ENCODE measurements at places on chromosomes 11 and 22. TPM values are rescaled to one million over a fixed set of nuclear protein-coding genes. Genes with fewer than 3 reads are reported as not detected.

TRIM29 gene
- total RNA-seq, result 5.4 TPM

HIC2 gene
- 4.1 TPM for total RNA-seq

DNA sequence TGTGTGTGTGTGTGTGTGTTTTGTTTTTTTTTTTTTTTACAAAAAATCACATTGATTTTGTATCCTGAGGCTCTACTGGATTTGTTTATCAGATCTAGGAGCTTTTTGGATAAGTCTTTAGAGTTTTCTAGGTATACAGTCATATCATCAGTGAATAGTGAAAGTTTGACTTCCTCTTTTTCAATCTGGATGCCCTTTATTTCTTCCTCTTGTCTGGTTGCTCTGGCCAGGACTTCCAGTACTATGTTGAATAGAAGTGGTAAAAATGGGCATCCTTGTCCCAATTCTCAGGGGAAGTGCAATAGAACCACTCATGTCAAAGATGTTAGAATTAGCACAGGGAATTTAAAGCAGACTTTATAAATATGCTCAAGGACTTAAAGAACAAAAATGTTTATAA lies 32.6 kb upstream of the PRDM11 start:
- no peaks in the 10 kb centered on the region for H3K36me3 ChIP-seq
- no peaks in the 10 kb centered on the region for H3K4me1 ChIP-seq
- no peak overlapping the region for H3K4me3 ChIP-seq
- DNase-seq, result no peak
- no peaks in the 10 kb centered on the region for H3K27me3 ChIP-seq

GRCh38 chr11:102615894-102616432 lies 9.2 kb downstream of the MMP20 start:
- no peak overlapping the region for H3K4me3 ChIP-seq
- DNase-seq, result no peak
- no peaks in the 10 kb centered on the region for H3K27me3 ChIP-seq

GRCh38 chr11:39569789-39570188 lies 1889.7 kb downstream of the LRRC4C start:
- no peaks in the 10 kb centered on the region for H3K4me1 ChIP-seq
- no peak for DNase-seq
- no peaks in the 10 kb centered on the region for H3K27me3 ChIP-seq
- no peaks in the 10 kb centered on the region for H3K36me3 ChIP-seq

BEST1 gene
- total RNA-seq, result 3.8 TPM

DNA sequence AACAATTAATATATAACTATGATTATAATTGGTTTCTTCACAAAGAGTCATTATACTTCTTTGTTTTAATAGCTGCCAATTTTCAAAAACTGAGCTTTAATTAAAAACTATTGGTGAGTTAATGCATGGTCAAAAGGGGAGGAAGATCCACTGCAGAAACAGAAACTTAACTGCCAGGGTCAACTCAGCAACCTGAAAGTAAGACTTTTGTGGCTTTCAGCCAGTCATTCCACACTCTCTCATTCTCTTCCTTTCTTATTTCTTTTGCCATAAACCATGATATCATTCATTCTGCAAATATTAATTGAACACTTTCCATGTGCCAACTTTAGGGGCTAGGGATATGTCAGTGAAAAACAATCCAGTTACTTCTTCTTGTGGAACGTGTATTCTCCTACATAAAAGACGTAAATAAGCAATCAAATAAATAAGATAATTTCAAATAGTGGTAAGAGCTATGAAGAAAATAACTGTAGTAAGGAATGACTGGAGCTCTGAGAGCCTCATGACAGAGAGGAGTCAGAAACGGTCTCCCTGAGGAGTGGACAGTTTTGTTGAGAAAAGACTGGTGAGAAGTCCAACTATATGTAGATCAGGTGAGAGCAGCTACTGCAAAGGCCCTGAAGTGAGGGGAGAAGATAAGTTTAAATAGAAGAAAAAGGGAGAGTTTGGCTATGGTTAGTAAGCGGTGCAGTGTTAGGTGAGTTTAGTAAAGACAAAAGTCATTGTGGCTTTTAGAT lies 130.5 kb downstream of the GRIA4 start:
- H3K27ac ChIP-seq, result no peak overlapping the region
- no peak for DNase-seq
- no peak overlapping the region for H3K4me3 ChIP-seq
- no peaks in the 10 kb centered on the region for H3K27me3 ChIP-seq
- H3K36me3 ChIP-seq, result no peaks in the 10 kb centered on the region
- no peaks in the 10 kb centered on the region for H3K4me1 ChIP-seq

RPS3 gene
- total RNA-seq, result 2,064 TPM

DNA sequence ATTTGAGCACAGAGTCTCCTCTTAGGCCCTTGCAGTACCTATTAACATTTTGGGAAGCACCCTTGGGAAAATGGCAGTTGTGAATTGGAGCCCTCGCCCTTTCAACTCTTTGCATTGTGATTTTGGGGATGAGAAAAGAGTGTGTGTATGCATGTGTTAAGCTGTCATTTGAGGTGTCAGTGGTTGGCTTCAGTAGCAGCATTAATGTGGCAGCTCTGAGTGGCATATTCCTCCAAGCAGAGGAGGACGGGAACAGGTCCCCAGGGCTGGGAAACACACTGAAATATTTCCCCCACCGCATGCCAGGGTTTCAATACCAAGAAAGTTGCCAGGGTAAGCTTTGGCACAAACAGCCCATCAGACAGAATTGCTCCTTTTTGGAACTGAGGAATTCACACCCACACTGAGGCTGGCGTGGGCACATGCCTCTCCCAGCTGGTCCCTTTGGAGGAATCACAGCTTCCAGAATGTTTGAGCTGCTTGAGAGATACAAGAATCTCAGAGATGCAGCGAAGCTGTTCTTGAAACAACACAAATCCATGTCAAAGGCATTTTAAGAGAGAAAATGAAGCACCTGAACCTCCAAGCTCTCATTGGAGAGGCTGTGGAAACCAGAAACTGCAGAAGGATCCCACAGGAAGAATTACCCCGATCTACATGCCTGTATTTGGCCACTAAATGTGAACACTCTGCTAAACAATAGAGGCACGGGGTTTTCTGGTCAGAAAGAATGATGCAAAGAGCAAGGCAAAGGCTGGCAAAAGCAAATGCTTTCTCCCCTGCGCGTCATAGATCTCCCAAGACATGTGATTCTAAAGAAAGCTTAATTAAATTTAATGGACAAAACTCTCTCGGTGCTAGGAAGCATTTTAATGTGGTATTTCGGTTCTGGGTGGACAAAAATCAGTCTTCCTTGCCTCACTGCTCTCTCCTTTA lies 67.2 kb upstream of the RCN1 start:
- H3K4me1 ChIP-seq, result no peaks in the 10 kb centered on the region
- no peak for DNase-seq
- H3K36me3 ChIP-seq, result no peaks in the 10 kb centered on the region
- H3K27ac ChIP-seq, result no peak overlapping the region
- H3K4me3 ChIP-seq, result no peak overlapping the region
- peaks cover 12% of the 10 kb centered on the region for H3K27me3 ChIP-seq

OR5M8 gene
- total RNA-seq, result not detected

MRGPRX3 gene
- total RNA-seq, result 0.15 TPM

GRCh38 chr11:43784866-43785265 lies 95.8 kb upstream of the ALKBH3 start:
- H3K4me3 ChIP-seq, result no peak overlapping the region
- H3K4me1 ChIP-seq, result no peaks in the 10 kb centered on the region
- H3K27me3 ChIP-seq, result no peaks in the 10 kb centered on the region
- H3K36me3 ChIP-seq, result no peaks in the 10 kb centered on the region
- no peak for DNase-seq
- H3K27ac ChIP-seq, result no peak overlapping the region

DNA sequence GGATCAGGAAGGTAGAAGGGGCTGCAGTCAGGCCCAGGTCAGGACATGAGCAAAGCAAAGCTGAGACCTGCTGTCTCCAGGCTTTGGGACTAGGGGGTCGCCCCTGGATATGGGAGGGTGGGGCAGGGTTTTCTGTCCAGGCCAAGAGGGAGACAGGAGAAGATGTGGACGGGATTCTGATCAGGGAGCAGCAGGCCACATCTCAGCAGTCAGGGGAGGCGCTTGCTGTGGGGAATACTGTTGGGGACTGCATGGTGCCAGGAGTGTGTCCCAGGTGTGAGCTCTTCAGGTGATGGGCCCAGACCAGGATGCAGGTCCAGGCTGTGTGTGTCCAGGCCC lies 29.3 kb downstream of the IGLL5 start:
- no peaks in the 10 kb centered on the region for H3K27me3 ChIP-seq
- DNase-seq, result no peak
- no peaks in the 10 kb centered on the region for H3K4me1 ChIP-seq
- no peak overlapping the region for H3K4me3 ChIP-seq
- no peaks in the 10 kb centered on the region for H3K36me3 ChIP-seq
- H3K27ac ChIP-seq, result no peak overlapping the region

PANX2 gene
- 4.6 TPM for total RNA-seq

DNA sequence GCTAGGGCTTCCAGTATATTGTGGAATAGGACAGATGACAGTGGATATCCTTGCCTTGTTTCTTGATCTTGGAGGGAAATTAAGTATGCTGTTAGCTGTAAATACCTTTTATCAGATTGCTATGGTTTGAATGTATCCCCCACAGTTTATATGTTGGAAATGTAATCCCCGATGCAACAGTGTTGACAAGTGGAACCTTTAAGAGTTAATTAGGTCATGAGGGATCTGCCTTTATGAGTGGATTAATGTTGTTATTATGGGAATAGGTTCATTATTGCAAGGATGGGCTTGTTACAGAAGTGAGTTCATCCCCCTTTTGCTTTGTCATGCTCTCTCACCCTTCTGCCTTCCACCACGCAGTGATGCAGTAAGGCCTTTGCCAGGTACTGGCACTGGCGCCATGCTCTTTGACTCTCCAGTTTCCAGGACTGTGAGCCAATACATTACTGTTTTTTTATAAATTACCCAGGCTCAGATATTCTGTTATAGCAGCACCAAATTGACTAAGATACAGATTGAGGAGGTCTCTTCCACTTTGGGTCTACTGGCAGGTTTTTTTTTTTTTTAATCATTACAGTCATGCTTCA lies 16.4 kb downstream of the CABIN1 start:
- H3K27me3 ChIP-seq, result no peaks in the 10 kb centered on the region
- DNase-seq, result no peak
- H3K4me1 ChIP-seq, result no peaks in the 10 kb centered on the region
- no peak overlapping the region for H3K27ac ChIP-seq
- H3K4me3 ChIP-seq, result no peak overlapping the region

RNF214 gene
- 21.5 TPM for total RNA-seq

DNA sequence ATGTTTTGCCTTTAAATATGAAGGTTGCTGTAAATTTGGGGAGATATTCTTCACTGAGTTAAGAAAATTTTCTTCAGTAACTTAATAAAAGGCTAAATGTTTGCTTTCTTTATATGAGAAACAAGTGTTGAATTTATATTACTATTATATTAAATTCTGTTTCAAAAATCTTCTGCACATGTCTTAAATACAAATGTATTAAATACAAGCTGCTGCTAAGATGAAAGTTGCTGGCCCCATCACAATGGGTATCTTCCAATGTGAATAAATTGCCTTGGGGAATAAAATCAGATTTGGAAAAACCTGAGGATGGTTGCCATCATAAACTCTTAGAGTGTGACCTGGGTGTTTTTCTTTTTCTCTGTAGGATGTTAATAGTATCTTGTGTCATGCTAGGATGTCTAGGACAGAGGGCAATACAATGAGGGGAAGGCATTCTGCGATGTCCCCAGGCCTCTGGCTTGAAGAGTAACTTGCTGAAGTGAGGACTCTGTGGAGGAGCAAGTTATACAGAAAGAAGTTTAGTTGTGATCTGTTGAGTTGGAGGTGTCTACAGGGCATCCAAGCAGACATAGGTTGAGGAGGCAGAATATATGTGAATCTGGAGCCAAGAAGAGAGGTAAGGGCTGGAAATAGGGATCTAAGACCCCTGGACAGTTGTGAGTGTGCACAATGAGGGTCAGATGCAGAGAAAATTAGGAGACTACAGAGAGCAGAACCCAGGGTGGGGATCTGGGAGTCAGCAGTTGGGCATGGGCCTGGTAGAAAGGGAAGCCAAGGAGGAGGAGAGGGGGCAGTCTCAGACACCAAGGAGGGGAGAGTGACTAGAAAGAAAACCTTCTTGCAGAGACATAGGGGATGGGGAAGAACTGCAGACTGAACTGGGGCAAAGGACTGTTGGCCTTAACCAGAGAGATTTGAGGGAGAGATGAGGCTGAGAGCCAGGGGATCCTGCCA lies 4.8 kb downstream of the IGLL5 start:
- no peaks in the 10 kb centered on the region for H3K36me3 ChIP-seq
- no peak for DNase-seq
- H3K27me3 ChIP-seq, result no peaks in the 10 kb centered on the region

GRCh38 chr11:1203505-1204271 lies 19.2 kb upstream of the MUC5B start:
- H3K4me3 ChIP-seq, result no peak overlapping the region
- peak; percentile 65 for DNase-seq
- H3K27me3 ChIP-seq, result peaks cover 75% of the 10 kb centered on the region
- H3K4me1 ChIP-seq, result no peaks in the 10 kb centered on the region
- no peaks in the 10 kb centered on the region for H3K36me3 ChIP-seq

- H3K4me1 ChIP-seq, result no peaks in the 10 kb centered on the region
- no peak overlapping the region for H3K27ac ChIP-seq
- no peak overlapping the region for H3K4me3 ChIP-seq
- DNase-seq, result no peak
- no peaks in the 10 kb centered on the region for H3K36me3 ChIP-seq
These were observed 67.4 kb upstream of the PRODH start for GRCh38 chr22:19003508-19003907.

NAALAD2 gene
- 1.8 TPM for total RNA-seq

DNA sequence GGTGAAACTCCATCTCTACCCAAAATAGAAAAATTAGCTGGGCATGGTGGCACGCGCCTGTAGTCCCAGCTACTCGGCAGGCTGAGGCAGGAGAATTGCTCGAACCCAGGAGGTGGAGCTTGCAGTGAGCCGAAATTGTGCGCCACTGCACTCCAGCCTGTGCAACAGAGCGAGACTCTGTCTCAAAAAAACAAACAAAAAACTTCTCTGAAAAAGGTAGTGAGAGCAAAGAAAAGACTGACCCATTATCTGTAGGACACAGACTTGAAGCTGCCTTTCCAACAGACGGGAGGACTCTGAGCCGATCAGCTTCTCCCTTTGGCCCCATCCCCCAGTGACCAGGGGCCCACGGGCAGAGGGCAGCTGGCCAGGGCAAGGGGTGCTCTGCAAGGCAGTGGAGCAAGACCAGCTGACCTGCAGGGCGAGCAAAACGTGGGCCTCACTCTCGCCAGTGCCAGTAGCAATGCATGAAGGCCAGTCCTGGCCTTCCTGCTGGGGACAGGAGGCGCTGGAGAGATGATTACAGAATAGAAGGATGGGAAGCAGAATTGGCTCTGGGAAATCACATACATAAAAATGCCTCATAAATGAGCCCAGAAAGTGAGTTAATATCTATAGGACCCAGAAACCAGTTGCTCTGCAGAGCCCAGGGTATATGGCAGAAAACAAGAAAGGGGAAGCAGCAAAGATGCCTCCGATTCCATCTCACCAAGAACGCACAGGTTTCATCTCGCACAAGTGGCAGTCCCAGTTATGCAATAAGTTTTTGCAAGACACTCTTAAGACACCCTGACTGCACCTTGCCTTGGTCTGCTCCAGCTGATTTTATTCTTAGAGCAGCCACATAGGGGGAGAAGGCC lies 2.8 kb downstream of the EHD1 start:
- H3K27ac ChIP-seq, result peak overlapping the region; percentile 96
- peak overlapping the region; percentile 99 for H3K4me3 ChIP-seq
- H3K27me3 ChIP-seq, result no peaks in the 10 kb centered on the region
- no peak for DNase-seq
- H3K4me1 ChIP-seq, result peaks cover 85% of the 10 kb centered on the region

GAL gene
- total RNA-seq, result not detected

NTM gene
- 21.6 TPM for total RNA-seq
